ENCODE measurements at places on chromosomes 7 and 10. TPM values are rescaled to one million over a fixed set of nuclear protein-coding genes. Genes with fewer than 3 reads are reported as not detected.

Gene RSPH10B2
- 0.22 TPM for total RNA-seq

Gene RBP3
- not detected for total RNA-seq

Gene ADCYAP1R1
- not detected for total RNA-seq

Gene TBX20
- total RNA-seq = not detected

Gene CALML5
- total RNA-seq = not detected

- no peak overlapping the region for H3K27ac ChIP-seq
- no peaks in the 10 kb centered on the region for H3K4me1 ChIP-seq
- no peaks in the 10 kb centered on the region for H3K36me3 ChIP-seq
- DNase-seq = no peak
- no peak overlapping the region for H3K4me3 ChIP-seq
Observed at GRCh38 chr10:36344240-36345174, 702.4 kb upstream of the FZD8 start.

DNA sequence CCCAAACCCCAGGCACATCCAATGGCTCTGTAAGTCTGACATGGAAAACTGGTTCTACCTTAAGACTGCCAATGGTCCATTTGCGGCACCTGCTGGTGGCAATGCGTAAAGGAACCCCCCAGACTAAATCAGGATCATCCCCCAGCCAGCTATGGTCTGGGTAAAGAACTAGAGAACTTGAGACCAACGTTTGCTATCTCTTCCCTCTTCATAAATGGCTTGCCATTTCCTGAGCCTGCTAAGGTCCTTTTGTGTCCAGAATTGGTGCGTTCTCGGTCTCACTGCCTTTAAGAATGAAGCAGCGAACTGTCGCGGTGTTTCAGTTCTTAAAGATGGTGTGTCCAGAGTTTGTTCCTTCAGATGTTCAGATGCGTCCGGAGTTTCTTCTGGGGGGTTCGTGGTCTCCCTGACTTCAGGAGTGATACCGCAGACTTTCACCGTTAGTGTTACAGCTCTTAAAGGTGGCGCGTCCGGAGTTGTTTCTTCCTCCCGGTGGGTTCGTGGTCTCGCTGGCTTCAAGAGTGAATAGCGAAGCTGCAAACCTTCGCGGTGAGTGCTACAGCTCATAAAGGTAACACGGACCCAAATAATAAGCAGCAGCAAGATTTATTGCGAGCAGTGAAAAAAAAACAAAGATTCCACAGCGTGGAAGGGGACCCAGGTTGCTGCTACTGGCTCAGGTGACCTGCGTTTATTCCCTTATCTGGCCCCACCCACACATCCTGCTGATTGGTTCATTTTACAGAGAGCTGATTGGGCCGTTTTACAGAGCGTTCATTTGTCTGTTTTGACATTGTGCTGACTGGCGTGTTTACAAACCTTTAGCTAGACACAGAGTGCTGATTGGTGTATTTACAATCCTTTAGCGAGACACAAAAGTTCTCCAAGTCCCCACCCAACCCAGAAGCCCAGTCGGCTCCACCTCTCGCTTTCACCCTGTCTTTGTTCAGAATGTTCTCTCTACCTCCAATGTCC, 95.4 kb downstream of the ELMO1 start:
- no peaks in the 10 kb centered on the region for H3K36me3 ChIP-seq
- DNase-seq = no peak
- H3K4me1 ChIP-seq = peaks cover 5% of the 10 kb centered on the region
- no peak overlapping the region for H3K4me3 ChIP-seq
- no peaks in the 10 kb centered on the region for H3K27me3 ChIP-seq
- H3K27ac ChIP-seq = peak overlapping the region; percentile 10

DNA sequence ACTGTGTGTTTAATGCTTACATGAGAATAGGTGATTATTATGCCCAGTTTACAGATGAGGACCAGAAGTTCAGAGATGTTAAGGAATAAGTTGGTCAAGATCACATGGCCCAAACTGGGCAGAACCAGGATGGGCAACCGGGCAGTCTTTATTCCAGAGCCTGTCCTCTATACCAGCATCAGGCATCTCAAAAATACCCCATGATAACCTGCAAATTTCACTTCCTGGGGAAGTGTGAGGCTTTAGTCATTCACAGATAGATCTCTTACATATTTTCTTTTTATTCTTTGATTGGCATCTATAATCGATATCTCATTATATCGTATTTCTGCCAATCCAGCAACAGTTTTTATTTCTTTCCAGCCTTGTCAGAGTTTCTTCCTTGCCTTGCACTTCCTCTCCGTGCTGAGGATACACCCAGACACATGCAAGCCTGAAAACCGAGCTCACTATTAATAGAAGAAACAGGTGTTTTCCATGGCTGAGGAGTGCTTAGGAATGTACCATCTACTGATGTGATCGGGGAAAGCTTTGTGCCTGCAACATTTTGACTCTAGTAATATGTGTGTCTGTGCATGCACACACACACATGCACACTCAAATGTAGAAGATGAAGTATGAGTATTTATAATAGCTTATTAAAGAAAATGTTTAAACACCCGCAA, 82.4 kb downstream of the CREM start:
- no peak for DNase-seq
- H3K27ac ChIP-seq = no peak overlapping the region
- H3K27me3 ChIP-seq = no peaks in the 10 kb centered on the region
- no peaks in the 10 kb centered on the region for H3K4me1 ChIP-seq
- H3K4me3 ChIP-seq = no peak overlapping the region
- H3K36me3 ChIP-seq = peaks cover 6% of the 10 kb centered on the region

GRCh38 chr7:70698219-70698832, 433.6 kb upstream of the GALNT17 start:
- no peak overlapping the region for H3K4me3 ChIP-seq
- no peak overlapping the region for H3K27ac ChIP-seq
- peaks cover 2% of the 10 kb centered on the region for H3K36me3 ChIP-seq
- no peaks in the 10 kb centered on the region for H3K27me3 ChIP-seq

- no peak overlapping the region for H3K4me3 ChIP-seq
- H3K27ac ChIP-seq = no peak overlapping the region
- DNase-seq = no peak
Observed at GRCh38 chr10:50228672-50229071, 22.6 kb downstream of the ASAH2 start.

GRCh38 chr7:69739190-69739589, 140.9 kb downstream of the AUTS2 start:
- H3K36me3 ChIP-seq = no peaks in the 10 kb centered on the region
- H3K4me1 ChIP-seq = no peaks in the 10 kb centered on the region
- no peak overlapping the region for H3K27ac ChIP-seq
- H3K4me3 ChIP-seq = no peak overlapping the region
- H3K27me3 ChIP-seq = no peaks in the 10 kb centered on the region
- DNase-seq = no peak

GRCh38 chr7:27143023-27143949, at the start of gene HOXA5:
HOXA5 (minus strand) TSS chr7:27143681; CDS start chr7:27143607, 74 bp downstream.
- no peaks in the 10 kb centered on the region for H3K4me1 ChIP-seq
- H3K27me3 ChIP-seq = no peaks in the 10 kb centered on the region
- peak within 1 kb of the TSS; percentile 89 for H3K4me3 ChIP-seq
- H3K27ac ChIP-seq = peak within 1 kb of the TSS; percentile 97

DNA sequence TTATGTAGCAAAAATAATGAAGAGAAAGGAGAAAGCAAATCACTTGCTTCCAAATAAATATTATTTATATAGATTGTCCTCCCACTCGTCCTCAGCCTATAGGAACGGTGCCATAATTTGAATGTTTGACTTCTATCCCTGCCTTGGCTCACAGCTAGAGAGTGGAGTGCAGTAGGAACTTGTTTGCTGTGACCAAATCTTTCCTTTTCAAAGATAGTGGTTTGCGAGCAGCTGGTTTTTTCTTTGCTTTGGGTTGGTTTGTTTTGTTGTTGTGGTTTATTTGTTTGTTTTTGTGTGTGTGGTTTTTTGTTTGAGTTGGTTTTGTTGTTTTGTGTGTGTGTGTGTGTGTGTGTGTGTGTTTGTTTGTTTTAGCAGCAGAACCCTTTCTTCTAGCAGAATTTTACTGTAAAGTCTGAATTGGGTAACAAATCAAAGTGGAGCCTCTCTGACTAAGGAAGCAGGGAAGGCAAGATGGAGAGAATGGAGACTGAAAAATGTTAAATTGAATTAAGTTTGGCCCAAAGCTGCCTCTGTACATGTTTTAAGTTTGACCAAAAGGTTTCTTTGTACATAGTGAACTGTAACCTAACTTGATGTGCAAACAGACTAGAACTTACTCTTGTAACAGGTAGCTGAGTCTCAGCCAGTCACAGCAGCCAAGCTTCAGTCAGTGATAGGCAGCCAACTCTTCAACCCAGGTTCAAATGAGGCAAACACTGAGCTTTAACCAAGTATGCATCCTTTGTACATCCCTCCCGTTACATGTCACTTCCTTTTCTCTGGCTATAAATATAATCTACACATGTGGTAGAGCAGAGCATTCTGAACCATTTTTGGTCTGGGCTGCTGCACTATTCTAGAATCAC, 149.5 kb upstream of the LRGUK start:
- H3K36me3 ChIP-seq = no peaks in the 10 kb centered on the region
- peaks cover 3% of the 10 kb centered on the region for H3K4me1 ChIP-seq
- H3K27me3 ChIP-seq = no peaks in the 10 kb centered on the region
- no peak overlapping the region for H3K27ac ChIP-seq
- DNase-seq = no peak
- H3K4me3 ChIP-seq = no peak overlapping the region

GRCh38 chr10:14552015-14552414, 221.3 kb upstream of the FRMD4A start:
- H3K27me3 ChIP-seq = no peaks in the 10 kb centered on the region
- no peak for DNase-seq
- peaks cover 8% of the 10 kb centered on the region for H3K36me3 ChIP-seq
- H3K27ac ChIP-seq = no peak overlapping the region
- H3K4me3 ChIP-seq = no peak overlapping the region

GRCh38 chr10:77490534-77491314, 146.9 kb downstream of the KCNMA1 start:
- no peak overlapping the region for H3K4me3 ChIP-seq
- no peaks in the 10 kb centered on the region for H3K4me1 ChIP-seq
- H3K36me3 ChIP-seq = no peaks in the 10 kb centered on the region

GRCh38 chr10:118968482-118968881, 61.0 kb upstream of the NANOS1 start:
- H3K27ac ChIP-seq = no peak overlapping the region
- no peaks in the 10 kb centered on the region for H3K27me3 ChIP-seq
- no peaks in the 10 kb centered on the region for H3K4me1 ChIP-seq
- H3K36me3 ChIP-seq = no peaks in the 10 kb centered on the region

GRCh38 chr10:102396730-102397151, 1.2 kb downstream of the NFKB2 start:
- H3K4me1 ChIP-seq = peaks cover 13% of the 10 kb centered on the region
- H3K27ac ChIP-seq = peak overlapping the region; percentile 97
- DNase-seq = peak; percentile 50
- peaks cover 5% of the 10 kb centered on the region for H3K36me3 ChIP-seq
- no peak overlapping the region for H3K4me3 ChIP-seq
- H3K27me3 ChIP-seq = no peaks in the 10 kb centered on the region

DNA sequence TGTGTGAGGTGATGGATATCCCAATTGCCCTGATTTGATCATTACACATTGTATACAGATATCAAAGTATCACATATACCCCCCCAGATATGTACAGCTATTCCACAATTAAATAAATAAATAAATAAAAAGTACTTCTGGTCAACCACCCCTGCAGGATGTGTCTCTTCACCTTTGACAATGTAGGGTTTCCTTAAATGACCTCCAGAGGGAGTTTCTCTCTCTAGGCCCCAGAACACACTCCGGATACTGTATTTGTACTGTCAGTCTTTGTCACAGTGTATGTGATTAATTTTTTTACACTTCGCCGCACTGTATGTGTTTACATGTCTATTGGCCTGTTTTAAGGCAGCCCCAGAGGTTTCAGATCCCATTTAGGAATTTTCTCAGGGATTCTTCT, 123.6 kb downstream of the ADCYAP1R1 start:
- no peaks in the 10 kb centered on the region for H3K27me3 ChIP-seq
- no peaks in the 10 kb centered on the region for H3K4me1 ChIP-seq
- no peak overlapping the region for H3K27ac ChIP-seq

DNA sequence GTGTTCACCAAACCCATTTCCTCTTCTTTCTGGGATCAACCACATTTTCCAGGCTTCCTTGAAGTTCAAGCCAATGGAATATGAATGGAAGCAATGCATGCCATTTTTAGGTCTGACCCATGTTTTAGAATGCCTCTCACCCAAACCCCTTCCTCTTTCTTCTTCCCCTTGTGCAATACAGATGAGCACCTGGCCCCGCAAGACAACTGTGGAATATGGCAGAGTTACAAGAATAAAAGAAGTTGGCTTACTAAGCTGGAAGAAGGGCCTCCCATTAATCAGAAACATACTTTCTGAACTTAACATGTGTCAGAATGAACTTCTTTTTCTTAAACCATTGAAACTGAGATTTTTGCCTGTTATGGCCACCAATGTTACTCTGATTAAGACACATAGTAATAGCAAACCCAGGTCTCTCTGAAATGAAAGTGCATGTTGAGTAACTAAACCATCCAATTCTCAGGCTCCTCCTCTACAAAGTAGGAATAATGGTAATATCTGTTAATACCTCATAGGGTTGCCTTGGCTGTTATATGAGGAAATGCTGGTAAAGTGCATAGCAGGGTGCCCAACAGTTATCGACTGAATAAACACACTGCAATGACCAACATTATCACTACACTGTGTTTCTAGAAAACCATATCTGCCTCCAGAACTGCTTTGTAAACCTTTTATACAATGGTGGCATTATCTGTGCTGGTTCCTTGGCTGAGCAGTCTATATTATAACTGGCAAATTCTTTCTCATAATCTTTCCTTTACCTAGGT, 382.2 kb upstream of the NRP1 start:
- no peak for DNase-seq
- H3K4me3 ChIP-seq = no peak overlapping the region
- no peaks in the 10 kb centered on the region for H3K36me3 ChIP-seq

- peak overlapping the region; percentile 99 for H3K27ac ChIP-seq
- no peaks in the 10 kb centered on the region for H3K36me3 ChIP-seq
- peaks cover 7% of the 10 kb centered on the region for H3K4me1 ChIP-seq
- no peaks in the 10 kb centered on the region for H3K27me3 ChIP-seq
- H3K4me3 ChIP-seq = peak overlapping the region; percentile 98
- no peak for DNase-seq
Observed at GRCh38 chr7:129055294-129055816, 444 bp upstream of the TNPO3 start.

GRCh38 chr7:151891753-151892152, 14.8 kb upstream of the PRKAG2 start:
- H3K27me3 ChIP-seq = peaks cover 2% of the 10 kb centered on the region
- no peak overlapping the region for H3K27ac ChIP-seq
- no peak for DNase-seq
- no peaks in the 10 kb centered on the region for H3K36me3 ChIP-seq
- H3K4me1 ChIP-seq = no peaks in the 10 kb centered on the region

- H3K4me1 ChIP-seq = no peaks in the 10 kb centered on the region
- H3K27me3 ChIP-seq = no peaks in the 10 kb centered on the region
Observed at GRCh38 chr10:64059884-64060283, 538.7 kb downstream of the REEP3 start.
